ENCODE measurements at places on chromosomes 5 and 9.

DNA sequence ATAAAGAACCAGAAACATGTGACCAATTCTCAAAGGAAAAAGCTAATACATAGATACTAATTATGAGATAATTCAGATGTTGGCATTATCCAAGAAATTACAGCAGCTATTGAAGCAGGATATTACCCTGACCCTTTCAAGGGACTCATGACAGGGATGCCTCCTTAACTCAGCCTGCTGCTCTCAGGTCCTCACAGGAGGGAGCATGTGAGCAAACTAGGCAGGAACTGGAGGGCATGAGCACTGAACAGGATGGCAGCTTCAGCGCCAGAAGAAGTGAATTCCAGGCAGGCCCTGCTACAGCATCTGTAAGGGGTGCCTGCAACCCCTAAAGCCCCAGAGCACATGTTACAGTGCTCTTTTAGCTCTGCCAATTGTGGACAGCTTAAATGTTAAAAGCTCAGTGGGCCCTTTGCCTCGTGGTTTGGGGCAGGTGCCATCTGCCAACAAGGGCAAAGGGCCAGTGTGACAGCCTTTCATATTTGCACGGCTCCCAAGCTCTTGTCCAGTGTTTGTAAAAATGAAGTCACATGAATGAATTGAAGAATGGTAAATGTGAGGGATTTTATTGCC is 464.7 kb upstream of the COX7C start:
- DNase-seq = no peak

DNA sequence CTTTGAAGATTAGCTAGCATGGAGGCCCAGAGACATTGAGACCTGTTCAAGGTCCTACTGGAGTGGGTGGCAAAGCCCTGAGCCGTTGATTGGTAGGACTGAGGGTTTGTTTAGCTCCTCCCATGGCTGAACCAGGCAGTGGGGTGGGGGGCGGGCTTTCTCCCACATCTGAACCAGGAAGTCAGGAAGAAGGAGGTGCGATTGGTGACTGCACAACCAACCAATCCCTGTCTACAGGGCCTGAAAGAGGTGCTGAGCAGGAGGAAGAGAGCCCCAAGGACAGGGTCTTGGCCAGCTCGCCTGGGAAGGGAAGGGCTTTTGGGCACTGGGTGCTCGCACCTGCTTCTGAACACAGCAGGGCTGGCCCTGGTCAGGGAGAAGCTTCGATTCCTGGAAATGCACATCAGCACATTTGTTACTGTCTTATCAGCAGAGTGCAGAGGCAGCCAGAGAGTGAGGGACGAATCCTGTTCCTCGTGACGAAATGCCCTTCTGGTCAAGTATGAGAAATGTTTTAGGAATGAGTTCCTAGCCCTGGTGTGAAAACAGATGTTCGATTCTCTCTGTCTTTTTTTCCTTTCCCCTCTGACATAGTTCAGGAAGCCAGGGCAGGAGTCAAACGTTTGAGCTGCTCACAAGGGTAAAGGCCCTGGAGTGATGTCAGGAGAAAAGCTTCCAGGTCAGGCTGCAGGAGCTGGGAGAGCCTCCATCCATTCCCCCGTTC is 294.8 kb upstream of the KLF4 start:
- DNase-seq = peak; percentile 62

GRCh38 chr9:127769929-127770582 is 8.4 kb downstream of the SH2D3C start:
- DNase-seq = no peak

GRCh38 chr5:92580814-92581213 is 1000.2 kb downstream of the NR2F1-AS1 start:
- peak; percentile 11 for DNase-seq

GRCh38 chr9:100848726-100849125 is 179.8 kb upstream of the PLPPR1 start:
- peak; percentile 3 for DNase-seq

- DNase-seq = peak; percentile 85
Observed at GRCh38 chr5:180785121-180785781, 17.4 kb downstream of the MGAT1 start.

- peak; percentile 85 for DNase-seq
Observed at GRCh38 chr9:22097707-22098106, 88.6 kb upstream of the CDKN2B start.

DNA sequence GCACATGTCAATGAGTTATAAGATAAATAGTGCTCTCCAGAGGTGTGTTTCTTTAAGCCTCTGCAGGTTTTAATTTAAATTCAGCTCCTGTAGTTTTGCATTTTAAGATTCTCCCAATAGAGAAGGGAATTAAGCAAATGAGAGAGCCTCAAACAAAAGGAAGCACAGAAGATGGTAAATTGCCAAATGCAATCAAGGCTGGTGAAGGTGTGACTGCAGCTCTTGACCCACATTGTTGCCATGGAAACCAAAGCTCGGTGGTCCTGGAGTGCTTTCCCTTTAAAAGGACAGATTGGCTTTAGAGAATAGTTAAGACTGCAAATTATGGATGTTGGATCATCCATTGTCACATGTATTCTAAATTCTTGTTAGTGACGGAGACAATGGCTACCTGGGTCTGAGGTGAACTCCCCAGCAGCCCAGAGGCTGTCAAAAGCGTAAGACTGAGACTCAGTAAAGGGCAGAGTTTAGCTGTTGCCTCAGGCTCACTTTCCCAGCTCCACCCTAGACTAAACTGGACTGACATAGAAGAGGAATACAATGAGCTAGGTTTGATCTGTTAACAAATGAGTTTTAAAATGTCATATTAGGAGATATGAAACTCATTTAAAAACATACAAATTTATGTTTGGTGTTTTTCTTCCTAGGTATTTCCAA is 12.3 kb downstream of the GAPT start:
- DNase-seq = no peak

- DNase-seq = no peak
Observed at GRCh38 chr5:10427978-10428377, 13.7 kb upstream of the ROPN1L start.

GRCh38 chr5:44387406-44387805 is 1.8 kb downstream of the FGF10 start:
- DNase-seq = no peak

GRCh38 chr5:148205044-148205806 is 2.4 kb downstream of the SPINK6 start:
- DNase-seq = no peak

DNA sequence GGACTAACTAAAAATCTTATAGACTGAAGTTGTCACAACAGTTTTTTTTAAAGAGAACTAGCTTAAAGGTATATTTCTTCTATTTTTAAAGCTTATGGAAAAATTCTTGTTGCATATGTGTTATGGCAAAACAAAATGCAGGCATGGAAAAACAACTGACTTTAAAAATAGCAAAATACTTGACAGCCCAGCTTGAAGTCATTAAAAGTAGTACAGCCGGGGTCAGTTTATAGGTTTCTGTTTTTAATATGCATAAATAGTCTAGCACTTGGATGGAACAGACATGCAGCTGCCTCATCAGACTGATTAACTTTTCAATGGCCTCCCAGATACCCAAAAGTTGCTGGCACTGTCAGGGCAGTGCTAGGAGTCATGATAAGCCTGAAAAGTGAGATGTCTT is 22.3 kb upstream of the ARL15 start:
- no peak for DNase-seq

GRCh38 chr5:5342784-5343183 is 79.7 kb upstream of the ICE1 start:
- peak; percentile 90 for DNase-seq

- DNase-seq = peak; percentile 16
Observed at GRCh38 chr5:94893412-94894135, 275.1 kb downstream of the SLF1 start.

DNA sequence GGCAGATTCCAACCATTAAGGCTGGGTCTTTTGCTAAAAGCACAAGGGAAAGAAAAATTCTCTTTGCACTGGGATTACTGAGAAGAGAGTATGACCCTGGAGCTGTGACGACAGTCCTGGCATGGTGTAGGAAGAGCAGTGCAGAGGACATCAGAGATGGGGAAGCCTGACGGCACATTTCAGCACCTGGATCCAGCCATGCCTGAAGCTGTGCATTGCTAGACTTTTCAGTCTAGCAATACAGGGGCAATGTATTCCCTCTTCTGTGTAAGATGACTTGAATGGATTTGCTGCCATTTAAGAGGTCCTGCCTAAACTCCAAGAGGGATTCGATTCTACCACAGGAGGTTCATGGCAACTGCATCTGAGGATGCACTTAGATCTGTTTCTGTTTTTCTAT is 12.3 kb upstream of the MRNIP start:
- no peak for DNase-seq

DNA sequence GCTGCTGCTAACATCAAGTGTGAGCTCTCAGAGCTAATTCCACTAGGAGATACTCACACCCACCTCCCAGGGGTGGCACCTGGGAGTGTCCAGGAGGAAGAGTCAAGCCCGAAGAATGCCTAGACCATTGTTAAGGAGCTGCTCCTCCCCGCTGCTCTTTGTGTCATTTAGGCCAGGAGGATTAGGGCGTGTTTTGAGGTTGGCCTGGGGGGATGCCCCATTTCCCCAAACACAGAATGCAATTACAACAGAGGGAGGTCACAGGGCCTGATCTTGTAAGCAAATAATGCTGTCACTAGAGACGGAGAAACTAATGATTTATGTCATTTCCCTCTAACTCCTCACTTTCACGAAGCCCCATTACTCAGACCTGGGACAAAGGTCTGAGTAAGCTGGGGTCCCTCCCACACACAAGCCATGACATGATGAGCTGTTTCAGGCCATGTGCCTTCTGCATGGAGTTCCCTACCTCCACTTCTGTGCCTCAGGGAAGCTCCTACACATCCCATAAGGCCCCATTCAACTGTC is 312.5 kb downstream of the ACTL7B start:
- DNase-seq = peak; percentile 73

DNA sequence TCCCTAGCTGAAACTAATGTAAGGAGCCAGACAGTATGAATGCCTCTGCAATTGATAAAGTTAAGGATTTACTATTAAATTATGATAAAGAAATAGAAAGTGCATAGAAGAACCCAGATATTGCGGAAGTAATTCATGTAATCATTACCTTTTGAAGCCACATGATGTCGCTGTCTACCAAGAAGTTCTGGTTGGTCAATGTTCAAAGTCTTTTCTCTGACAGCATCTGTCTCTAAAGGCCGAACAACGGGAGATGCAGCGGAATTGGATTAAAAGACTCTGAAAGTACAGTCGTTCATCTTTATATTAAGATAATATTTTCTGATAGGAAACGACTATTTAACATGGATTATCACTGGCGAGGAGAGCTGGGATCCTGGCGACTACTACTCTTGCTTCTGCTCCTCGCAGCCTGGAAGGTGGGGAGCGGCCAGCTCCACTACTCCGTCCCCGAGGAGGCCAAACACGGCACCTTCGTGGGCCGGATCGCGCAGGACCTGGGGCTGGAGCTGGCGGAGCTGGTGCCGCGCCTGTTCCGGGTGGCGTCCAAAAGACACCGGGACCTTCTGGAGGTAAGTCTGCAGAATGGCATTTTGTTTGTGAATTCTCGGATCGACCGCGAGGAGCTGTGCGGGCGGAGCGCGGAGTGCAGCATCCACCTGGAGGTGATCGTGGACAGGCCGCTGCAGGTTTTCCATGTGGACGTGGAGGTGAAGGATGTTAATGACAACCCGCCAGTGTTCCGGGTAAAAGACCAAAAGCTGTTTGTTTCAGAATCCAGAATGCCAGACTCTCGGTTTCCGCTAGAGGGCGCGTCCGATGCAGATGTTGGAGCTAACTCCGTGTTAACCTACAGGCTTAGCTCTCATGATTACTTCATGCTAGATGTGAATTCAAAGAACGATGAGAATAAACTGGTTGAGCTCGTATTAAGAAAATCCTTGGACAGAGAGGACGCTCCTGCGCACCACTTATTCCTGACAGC is at the start of gene PCDHA8:
Gene PCDHA8 (plus strand): TSS at position 210 of the 985 bp plus-strand sequence. CDS start 135 bp downstream, at position 345.
- DNase-seq = no peak

- no peak for DNase-seq
Observed at GRCh38 chr9:16057541-16057940, 504.7 kb downstream of the CCDC171 start.

DNA sequence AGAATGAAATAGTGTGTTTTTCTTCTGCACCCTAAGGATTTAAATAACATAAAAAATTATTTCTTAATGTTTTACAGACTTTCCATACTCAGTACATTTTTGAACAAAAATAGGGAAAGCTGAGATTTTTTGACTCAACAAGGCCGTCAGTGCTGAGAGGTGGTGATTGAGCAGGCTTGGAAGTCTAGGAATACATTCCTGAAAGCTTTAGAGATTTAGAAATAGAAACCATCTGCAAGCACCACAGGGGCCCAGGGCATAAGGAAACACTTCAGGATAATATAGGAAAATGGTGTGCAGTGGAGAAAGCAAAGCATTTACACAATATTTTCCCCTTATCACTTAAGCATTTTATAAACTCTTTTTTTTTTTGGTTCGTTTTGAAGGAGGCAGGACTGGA is 5.2 kb downstream of the BASP1 start:
- DNase-seq = peak; percentile 83

DNA sequence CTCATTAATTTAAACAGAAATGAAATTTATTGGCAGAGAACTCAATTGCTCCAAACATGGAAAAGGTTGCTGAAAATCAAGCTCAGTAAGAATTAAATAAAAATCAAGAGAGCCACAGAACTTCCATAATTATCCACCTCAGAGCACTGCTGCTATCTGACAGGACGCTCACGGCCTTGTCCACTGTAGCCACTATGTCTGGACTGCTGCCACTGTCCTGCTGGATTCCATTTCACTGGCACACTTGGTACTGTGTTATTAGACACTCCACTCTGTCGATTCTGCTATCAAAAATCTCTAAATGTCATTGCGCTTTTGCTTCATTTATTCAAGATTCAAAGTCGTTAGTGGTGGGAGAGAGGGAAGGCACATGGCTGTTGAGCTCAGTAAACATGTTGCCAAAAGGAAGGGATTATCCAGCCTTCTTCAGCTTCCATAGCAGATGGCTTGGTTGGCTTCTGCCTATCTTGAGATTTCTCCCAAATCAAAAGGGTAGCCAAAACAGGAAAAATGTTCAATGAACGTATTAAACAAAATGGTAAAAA is 815.0 kb downstream of the CDH18 start:
- no peak for DNase-seq

- no peak for DNase-seq
Observed at GRCh38 chr5:55624841-55625588, 87.1 kb downstream of the SLC38A9 start.
